ENCODE measurements at places on chromosomes 7 and 10.

DNA sequence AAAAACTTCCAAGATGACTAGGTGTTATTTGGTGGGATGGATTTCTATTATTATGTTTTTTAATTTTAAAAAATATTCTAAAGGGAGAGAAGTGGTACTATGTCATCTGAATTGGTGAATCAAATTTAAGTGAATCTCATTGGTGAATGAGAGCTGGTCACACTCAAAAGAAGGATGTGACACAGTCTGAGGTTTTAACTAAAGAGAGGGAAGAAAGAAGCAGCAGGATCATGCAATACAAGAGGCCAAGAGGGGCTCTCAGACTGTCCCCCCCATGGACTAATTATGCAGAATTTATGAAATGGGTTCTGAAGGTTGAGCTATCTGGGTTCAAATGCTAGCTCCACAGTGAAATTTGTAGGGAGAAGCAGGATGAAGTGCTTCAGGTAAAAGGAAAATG, 16.2 kb downstream of the MACC1 start:
- no peak for DNase-seq

DNA sequence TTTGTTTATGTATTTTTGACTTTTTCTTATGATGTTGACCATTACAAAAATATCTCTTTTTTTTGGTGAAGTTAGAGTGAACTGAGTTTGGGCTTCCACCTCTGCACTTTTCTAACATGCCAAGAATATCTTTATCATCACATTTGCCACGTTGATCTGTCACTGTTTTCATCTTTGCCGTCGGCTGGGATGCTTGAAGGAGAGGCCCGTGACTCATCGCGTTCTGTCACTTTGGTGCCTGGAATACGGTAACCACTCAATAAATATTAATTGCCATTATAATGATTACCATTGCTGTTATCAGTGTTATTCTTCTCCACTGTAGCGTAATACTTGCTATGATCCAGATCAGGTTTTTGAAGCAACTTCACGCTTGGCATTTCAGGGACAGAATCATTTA, 350.8 kb upstream of the PFKP start:
- DNase-seq, result no peak

- DNase-seq, result no peak
Observed at GRCh38 chr7:50315739-50316671, 11.5 kb downstream of the IKZF1 start.

DNA sequence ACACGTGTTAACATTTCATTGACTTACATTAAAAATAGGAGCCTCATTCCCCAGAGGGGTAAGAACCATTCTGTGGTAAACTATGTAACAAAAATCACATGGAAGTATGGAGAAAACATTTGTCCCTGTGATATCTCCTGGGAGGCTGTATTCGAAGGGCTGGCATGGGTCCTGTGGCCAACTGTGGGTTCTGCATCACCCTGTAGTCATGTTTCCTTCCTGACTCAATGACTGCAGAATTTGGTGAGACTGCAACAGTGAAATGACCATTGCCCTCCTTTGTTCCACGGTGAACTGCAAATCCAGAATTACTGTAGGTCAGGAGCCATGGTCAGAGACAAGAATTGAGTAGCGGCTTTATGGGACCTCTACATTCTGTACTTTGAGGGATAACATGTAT, 3.6 kb upstream of the ZEB1 start:
- no peak for DNase-seq

DNA sequence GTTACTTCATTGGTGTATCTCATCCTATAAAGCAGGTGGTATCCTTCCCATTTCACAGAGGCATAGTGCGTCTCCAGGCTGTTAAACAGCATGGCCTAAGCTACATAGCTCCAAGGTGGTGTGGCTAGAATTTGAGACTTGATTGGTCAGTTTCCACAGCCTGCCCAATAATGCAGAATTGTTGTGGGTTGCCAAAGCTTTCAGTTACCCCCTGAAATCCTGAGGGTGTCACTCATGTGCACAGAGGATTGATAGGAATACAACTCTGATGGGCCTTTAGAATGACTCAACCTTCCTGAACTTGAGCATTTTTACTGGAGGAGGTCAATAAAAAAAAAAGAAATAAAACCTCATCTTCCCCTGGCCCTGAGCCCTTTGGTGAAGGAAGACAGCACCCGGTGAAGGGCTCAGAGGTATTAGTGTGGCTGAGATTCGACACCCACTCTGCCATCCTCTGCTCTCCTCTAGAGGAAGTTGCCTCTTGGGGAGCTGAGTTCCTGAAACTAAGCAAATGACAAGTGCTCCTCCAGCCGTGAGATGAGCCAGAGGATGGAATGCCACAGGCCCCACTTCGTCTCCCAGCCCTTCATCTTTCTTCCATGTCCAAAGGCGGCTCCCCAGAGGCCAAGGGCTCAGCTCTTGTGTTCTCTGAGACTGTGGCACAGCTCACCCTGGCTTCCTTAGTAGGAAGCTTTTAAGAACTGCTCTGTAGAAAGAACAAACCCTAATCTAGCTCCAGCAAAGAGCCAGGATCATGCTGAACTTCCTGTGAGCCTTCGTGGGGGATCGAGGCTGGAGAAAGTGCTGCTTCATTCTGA, 1.0 kb downstream of the ACSL5 start:
- no peak for DNase-seq

DNA sequence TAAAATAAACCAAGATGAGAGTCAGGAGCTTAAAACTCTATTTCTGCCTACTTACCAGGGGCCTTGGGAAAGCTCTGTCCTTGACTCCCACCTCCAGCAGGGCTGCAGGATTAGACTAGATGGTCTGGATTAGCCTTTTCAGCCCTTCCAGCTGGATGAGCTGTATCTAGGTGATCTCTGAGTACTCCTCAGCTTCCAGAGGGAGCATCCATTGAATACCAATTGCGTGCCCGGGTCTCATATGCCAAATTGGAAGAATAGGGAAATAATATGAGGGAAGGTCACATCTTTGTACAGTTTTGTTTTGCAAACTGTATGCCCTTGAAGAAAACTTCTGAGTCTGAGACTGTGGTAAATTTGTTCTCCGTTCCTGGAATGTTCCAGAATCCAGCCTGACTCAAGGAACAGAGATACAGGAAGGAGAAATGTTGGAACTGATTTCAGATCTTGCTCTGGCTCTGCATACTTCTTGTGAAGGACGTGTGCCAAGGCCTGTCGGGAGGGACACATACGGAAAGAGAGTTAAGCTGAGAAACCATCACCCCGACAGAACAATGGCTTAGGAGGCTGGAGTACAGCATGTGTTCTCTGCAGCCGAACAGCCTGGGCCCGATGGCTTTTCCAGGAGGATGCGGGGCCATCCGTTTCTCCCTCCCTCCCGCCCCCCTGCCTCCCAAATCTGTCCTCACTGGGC, 44.9 kb downstream of the MINDY4 start:
- DNase-seq, result no peak

DNA sequence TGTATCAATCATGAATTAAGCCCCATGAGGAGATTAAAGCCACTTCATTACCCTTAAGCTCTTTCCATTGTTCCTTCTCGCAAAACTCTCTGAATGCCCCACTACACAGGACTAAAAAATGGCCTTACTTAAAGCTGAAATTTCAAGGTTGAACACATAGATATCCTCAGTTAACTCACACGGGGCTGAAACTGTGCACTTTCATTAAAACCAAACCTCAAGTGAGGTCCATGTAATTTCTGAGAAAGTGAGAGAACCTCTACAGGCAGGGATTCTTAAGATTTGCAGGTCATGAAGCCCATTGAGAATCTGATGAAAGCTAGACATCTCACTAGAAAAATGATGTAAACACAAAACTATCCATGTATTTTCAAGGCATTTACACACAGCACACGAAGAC, 15.9 kb downstream of the DENND11 start:
- no peak for DNase-seq

- no peak for DNase-seq
Observed at GRCh38 chr7:26188206-26188956, 12.2 kb downstream of the HNRNPA2B1 start.

Measured in stimulated activated CD8-positive, alpha-beta memory T cell treated with anti-CD3 and anti-CD28 coated beads, Interleukin-7, amount 100 ng/mL, for 48 hours (primary cell).